ENCODE measurements at places on chromosomes 1 and 21. TPM values are rescaled to one million over a fixed set of nuclear protein-coding genes. Genes with fewer than 3 reads are reported as not detected.

DNA sequence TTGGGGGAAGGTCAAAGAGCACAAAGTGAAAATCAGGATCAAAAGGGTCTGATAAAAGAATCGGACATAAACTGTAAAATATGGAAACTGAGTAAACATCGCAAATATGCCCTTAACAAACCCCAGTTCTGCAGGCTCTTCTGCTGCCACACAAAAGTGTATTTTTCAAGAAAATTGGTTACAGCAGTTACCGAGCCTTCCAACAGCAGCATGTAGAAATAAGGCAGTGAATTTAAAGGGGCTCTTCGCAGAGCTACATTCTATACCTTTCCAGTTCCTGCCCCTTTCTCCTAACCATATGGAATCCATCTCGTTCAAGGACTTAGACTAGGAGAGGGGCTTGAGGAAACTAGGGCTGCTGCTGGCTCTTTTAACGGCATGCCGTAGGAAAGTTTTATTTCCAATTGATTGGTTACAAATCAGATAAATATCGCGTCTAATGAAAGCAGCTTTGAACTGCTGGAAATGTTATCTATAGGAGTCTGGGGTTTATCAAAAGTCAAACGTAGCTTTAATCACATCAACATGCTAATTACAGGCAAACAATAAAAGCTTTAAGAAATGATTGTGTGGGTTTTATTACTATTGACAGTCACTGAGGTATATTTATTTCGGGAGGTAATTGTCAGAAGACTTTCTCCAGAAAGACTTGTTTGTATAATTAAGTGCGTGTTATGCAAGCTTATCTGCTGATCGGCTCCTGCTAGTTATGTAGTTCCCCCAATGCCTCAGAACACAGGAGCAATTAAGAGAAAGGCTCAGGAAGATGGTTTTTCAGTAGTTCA, 59.1 kb downstream of the GORAB start:
- no peak overlapping the region for H3K27ac ChIP-seq
- DNase-seq: no peak
- no peak overlapping the region for H3K4me3 ChIP-seq
- H3K4me1 ChIP-seq: no peaks in the 10 kb centered on the region
- H3K36me3 ChIP-seq: no peaks in the 10 kb centered on the region

DNA sequence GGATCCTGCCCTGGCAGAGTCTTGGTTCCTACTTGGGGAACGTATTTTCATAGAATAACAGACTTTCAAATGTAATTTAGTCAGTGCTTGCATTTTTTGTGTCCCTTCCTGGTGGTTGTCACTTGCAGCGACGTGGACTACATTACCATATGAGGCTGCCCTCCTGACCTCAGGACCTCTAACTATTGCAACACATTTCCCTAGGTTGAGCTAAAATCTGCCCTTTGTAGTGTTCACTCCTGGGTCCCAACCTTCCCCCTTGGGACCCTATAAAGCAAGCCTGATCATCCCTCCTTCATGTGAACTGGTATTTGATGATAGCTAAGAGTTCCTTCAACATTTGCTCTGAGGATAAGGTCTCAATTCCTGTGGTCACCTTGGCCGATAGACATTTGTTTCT, 95.6 kb upstream of the CACNA1E start:
- H3K4me3 ChIP-seq: no peak overlapping the region
- DNase-seq: no peak
- no peaks in the 10 kb centered on the region for H3K27me3 ChIP-seq

GRCh38 chr1:205928317-205928716, 14.9 kb downstream of the SLC26A9 start:
- no peak overlapping the region for H3K27ac ChIP-seq
- no peaks in the 10 kb centered on the region for H3K27me3 ChIP-seq
- no peaks in the 10 kb centered on the region for H3K36me3 ChIP-seq
- peaks cover 3% of the 10 kb centered on the region for H3K4me1 ChIP-seq
- DNase-seq: no peak

GRCh38 chr21:42556960-42557359, 43.3 kb downstream of the SLC37A1 start:
- no peaks in the 10 kb centered on the region for H3K27me3 ChIP-seq
- H3K36me3 ChIP-seq: peaks cover 9% of the 10 kb centered on the region
- H3K4me1 ChIP-seq: no peaks in the 10 kb centered on the region
- no peak for DNase-seq
- H3K4me3 ChIP-seq: no peak overlapping the region

- peaks cover 4% of the 10 kb centered on the region for H3K36me3 ChIP-seq
- H3K4me3 ChIP-seq: peak overlapping the region; percentile 63
These were observed 1.2 kb downstream of the ZC3H12A start for GRCh38 chr1:37475380-37476086.

- no peak overlapping the region for H3K27ac ChIP-seq
- H3K4me1 ChIP-seq: no peaks in the 10 kb centered on the region
- H3K4me3 ChIP-seq: peak overlapping the region; percentile 47
- no peak for DNase-seq
These were observed 4.6 kb downstream of the MATN1 start for GRCh38 chr1:30718636-30719405.

GRCh38 chr1:202046748-202047708, 36.6 kb downstream of the ELF3 start:
- H3K4me1 ChIP-seq: no peaks in the 10 kb centered on the region
- no peak overlapping the region for H3K27ac ChIP-seq
- H3K36me3 ChIP-seq: no peaks in the 10 kb centered on the region
- no peak for DNase-seq
- no peak overlapping the region for H3K4me3 ChIP-seq

GRCh38 chr1:94215955-94216354, 21.4 kb downstream of the ARHGAP29 start:
- H3K4me1 ChIP-seq: no peaks in the 10 kb centered on the region
- no peak for DNase-seq
- H3K27ac ChIP-seq: no peak overlapping the region
- H3K4me3 ChIP-seq: no peak overlapping the region

DNA sequence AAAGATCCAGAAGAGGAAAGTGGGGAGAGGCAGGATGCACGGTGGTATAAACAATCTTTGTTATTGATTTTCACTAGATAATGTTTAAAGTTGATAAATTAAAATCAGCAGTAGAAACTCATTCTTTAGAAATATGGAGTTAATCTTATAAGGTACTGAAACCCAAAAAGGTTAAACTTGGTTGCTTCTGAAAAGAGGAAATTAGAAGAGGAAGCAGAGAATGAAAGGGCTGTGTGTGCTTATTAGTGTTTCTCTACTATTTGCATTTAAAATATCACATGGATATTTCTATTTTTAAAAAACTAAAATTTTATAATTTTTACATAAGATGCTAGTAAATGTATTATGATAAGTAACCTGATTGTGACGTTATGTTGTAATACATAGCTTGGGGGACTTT, 24.4 kb downstream of the C1orf141 start:
- no peak for DNase-seq
- H3K27ac ChIP-seq: no peak overlapping the region
- no peaks in the 10 kb centered on the region for H3K27me3 ChIP-seq
- H3K4me3 ChIP-seq: no peak overlapping the region
- no peaks in the 10 kb centered on the region for H3K4me1 ChIP-seq
- H3K36me3 ChIP-seq: no peaks in the 10 kb centered on the region

- no peaks in the 10 kb centered on the region for H3K27me3 ChIP-seq
- H3K27ac ChIP-seq: no peak overlapping the region
- H3K4me1 ChIP-seq: peaks cover 18% of the 10 kb centered on the region
- peak overlapping the region; percentile 11 for H3K4me3 ChIP-seq
- DNase-seq: no peak
- H3K36me3 ChIP-seq: no peaks in the 10 kb centered on the region
These were observed 101.3 kb upstream of the ZBTB40 start for GRCh38 chr1:22350171-22350923.

GRCh38 chr1:63775418-63776127, 1.8 kb downstream of the ROR1 start:
- DNase-seq: no peak
- no peaks in the 10 kb centered on the region for H3K36me3 ChIP-seq
- H3K27me3 ChIP-seq: no peaks in the 10 kb centered on the region
- peak overlapping the region; percentile 79 for H3K4me3 ChIP-seq

- no peak overlapping the region for H3K4me3 ChIP-seq
- H3K27ac ChIP-seq: no peak overlapping the region
- no peak for DNase-seq
- no peaks in the 10 kb centered on the region for H3K36me3 ChIP-seq
These were observed 36.0 kb downstream of the TRAPPC10 start for GRCh38 chr21:44047996-44048560.

GRCh38 chr1:27331922-27332321, 9.9 kb upstream of the SYTL1 start:
- H3K27ac ChIP-seq: no peak overlapping the region
- H3K36me3 ChIP-seq: peaks cover 12% of the 10 kb centered on the region
- no peak overlapping the region for H3K4me3 ChIP-seq
- no peak for DNase-seq
- H3K4me1 ChIP-seq: no peaks in the 10 kb centered on the region

IFI44 gene
- not detected for polyA plus RNA-seq

KCNE2 gene
- 0.14 TPM for polyA plus RNA-seq

AIRE gene
- 0.20 TPM for polyA plus RNA-seq

XCL1 gene
- polyA plus RNA-seq: 0.39 TPM

MATN1 gene
- 0.12 TPM for polyA plus RNA-seq
